ENCODE measurements at places on chromosomes 2 and 18.

- no peak for DNase-seq
Observed at GRCh38 chr2:141641462-141641861, 489.4 kb downstream of the LRP1B start.

DNA sequence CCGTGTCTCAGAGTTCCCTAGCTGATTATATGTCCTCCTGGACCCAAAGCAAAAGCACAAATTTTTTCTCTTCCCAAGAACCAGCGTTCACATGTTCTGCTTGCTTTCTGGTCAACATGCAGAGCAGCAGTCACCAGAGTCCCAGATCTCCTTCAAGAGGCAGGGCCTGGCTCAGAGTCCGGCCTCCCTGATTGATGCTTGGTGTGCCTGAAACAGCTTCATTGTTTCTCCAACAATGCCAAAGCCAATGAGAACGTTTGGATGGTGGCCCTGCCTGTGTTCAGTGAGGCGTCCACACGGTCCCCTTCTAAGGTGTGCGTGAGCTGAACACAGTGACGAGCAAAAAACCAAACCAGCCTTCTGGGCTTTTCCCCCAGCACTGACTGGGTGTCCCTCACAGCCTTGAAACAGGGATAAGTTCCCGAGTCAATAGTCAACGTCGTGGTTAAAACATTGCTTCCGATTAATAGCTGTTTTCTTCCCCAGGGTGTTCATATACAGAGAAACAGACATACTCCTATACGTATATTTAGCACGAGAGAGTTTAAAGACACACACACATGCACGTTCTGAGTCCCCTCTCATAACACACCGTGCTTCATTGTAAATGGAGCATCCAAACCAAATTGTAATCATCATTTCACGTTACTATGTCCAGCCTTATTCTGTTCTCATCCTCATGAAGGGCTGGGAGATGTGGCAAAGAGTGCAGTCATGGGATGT lies 19.3 kb upstream of the POU3F3 start:
- no peak for DNase-seq

GRCh38 chr2:104936527-104936926 lies 82.6 kb downstream of the POU3F3 start:
- DNase-seq = no peak

DNA sequence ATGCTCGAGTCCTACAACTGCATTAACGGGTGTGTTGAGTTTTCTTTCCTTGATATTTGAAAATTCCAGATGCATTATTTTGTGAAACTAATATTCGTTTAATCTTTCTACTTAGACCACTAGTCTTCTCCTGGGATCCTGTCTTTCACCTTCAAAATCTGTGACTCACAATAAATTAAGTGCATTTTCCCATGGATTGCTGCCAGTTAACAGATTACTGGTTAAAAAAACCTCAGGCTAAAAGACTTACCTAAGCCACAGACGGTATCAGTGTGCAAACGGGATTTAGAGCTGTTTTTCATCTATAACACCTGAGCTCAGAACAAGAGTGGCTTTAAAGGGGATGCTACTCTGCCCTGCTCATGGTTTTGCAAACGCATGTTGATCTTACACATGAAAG lies 10.2 kb downstream of the FECH start:
- DNase-seq = no peak

GRCh38 chr18:26702086-26702485 lies 153.7 kb upstream of the KCTD1 start:
- DNase-seq = peak; percentile 14

GRCh38 chr2:26487192-26487591 lies 9.3 kb upstream of the OTOF start:
- no peak for DNase-seq

DNA sequence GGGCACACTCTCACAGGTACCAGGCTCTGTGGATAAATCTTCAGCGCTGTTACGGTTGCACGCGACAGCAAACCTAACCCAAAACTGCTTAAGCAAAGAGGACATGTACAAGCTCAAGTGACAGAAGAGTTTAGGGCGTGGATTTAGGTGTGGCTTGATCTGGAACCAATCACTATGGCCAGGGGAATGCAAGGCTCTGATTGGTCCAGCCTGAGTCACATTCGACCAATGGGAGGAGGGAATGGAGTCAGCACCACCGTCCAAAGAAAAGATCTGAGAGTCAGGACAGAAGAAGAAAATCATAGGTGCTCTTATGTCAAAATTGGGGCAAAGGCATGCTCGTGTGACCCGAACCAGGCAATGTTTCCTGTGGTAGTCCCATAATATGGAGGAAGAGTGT lies 139.0 kb downstream of the TRIM43 start:
- no peak for DNase-seq

GRCh38 chr2:99554238-99554637 lies 64.4 kb upstream of the REV1 start:
- DNase-seq = no peak
